ENCODE measurements at places on chromosomes 11 and 22.

GRCh38 chr11:69811431-69811830 is 7.8 kb downstream of the FGF3 start:
- no peak for DNase-seq

- DNase-seq: no peak
Observed at GRCh38 chr11:66910669-66911068, 47.5 kb downstream of the PC start.

DNA sequence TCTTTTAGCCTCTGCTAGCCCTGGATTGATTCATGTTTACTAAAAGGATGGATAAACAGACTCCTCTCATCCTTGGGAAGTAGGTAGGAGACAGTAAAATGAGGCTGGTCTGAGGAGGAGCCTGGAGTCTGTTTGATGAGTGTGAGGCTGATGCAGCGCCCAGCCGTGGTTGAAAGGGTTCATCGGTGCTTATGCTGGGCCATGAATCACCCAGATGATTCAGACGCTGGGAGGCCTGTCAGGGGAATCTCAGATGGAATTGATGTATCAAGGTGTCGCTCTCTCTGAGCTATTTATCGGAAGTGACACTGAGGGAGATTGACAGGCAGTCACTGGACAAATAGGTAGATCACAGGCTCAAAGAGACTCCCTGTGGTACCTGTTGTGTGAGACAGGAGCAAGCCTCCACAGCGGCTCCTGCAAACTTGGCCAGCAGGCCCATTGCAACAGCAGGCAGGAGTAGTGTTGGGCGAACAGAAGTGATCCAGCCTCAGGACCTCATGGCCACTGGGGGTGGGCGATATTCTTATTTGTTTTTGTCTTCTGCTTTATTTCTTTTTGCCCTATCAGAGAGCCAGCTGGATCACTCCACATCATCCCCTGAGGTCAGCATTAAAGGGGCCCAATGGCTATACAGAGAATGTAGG is 109.9 kb upstream of the CADM1 start:
- no peak for DNase-seq

DNA sequence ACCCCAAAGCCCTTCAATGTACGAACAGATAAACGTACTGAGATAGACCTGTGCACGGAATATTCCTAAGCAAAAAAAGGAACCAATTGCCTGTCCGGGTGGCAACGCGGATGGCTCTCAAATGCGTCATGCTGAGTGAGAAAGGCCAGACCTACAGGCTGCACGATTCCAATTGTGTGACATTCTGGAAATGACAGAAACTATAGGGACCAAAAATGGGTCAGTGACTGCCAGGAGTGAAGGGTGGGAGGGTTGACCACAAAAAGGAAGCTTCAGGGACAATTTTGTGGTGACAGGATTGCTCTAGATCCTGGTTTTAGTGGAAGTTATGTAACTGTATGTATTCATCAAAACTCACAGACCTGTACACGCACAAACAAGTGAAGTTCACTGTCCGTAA is 24.0 kb upstream of the SYT8 start:
- no peak for DNase-seq
